ENCODE measurements at places on chromosomes 12 and 14.

DNA sequence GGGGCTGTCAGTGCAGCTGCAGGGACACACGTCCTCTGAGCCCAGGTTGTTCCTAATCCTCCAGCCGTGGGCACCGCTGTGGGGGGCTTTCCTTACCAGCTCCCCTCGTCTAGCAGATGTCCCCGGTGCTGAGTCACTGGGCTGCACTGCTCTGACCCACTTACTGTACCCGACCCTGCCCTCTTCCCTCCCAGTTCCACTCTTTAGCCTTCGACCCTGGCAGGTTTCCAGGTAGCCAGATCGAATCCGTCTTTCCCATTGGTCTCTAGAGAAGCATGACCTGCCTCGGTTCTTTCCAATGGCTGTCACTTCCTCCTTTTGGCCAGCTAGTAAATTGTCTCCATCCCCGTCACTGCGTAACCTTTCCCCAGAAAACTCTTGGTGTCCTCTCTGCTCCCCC, 48.4 kb downstream of the ELK3 start:
- DNase-seq = no peak

GRCh38 chr12:93466625-93467350, 526 bp upstream of the MRPL42 start:
- no peak for DNase-seq

GRCh38 chr14:100564512-100564911, 22.7 kb downstream of the BEGAIN start:
- DNase-seq = no peak

- no peak for DNase-seq
Measured at GRCh38 chr12:51911307-51911706, 4.0 kb downstream of the ACVRL1 start.

GRCh38 chr12:2258025-2258424, 205.2 kb downstream of the CACNA1C start:
- peak; percentile 33 for DNase-seq

DNA sequence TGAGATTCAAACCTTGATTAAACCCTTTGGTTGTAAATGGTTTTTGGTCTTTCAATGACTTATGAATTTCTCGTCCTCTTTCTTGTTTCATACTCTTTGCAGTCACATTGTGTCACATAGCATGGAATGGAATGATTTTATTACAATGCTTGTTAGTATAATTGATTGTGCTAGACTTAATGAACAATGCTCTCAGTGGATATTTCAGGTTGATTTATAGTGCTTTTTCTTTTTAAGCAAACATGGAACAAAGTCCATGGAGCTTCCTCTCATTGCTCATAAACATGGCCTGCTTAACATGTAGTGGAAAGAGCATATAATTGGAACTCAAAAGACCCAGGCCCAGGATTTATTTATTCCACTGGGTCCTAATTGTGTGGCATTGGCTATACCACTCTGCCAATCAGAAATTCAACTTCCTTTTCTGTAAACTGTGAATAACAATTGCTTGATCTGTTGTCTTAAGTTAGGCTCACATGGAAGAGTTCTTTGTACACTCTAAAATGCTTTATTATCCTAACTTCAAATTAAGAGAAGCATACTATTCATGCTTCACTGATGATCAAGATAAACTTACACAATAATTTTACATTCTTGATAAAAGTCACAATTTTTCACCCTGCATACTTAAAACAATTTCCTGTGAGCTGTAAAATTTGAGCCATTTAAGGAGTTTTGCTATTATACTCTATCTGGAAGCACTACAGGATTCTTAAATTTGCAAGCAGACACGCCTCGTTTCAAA, 370.5 kb upstream of the PDE3A start:
- DNase-seq = no peak

- DNase-seq = no peak
Measured at GRCh38 chr14:36582874-36583241, 444 bp upstream of the NKX2-8 start.

DNA sequence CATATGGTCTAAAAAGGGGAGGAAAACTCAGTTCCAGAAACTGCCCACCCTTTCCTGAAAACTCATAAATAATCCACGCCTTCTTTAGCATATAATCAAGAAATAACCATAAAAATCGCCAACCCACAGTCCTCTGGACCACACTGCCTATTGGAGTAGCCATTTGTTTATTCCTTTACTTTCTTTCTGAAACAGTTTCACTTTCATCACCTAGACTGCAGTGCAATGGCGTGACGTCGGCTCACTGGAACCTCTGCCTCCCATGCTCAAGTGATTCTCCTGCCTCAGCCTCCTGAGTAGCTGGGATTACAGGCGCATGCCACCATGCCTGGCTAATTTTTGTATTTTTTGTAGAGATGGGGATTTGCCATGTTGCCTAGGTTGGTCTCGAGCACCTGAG, 44.2 kb downstream of the CLMN start:
- DNase-seq = no peak

GRCh38 chr12:69712826-69713225, 13.7 kb upstream of the BEST3 start:
- DNase-seq = no peak

DNA sequence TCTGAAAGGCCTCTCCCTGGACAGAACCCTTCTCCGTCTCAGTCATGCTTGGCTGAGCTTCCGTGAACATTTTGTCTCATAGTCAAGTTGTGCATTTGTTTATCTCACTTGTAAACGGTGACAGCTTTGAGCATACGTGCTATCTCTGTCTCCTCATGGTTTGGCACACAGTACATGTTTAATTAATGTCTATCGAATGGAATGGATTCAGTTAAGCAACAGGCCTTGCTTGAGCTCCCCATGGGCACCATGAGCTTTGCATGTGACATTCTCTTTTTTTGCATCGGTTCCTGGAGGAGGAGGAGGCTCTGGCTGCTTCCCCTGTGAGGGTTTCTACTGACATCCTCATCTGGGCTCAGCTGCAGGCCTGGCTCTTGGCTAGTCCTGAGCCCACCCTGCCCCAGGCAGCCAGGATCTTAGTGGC, 80.0 kb downstream of the PRIMA1 start:
- DNase-seq = no peak

DNA sequence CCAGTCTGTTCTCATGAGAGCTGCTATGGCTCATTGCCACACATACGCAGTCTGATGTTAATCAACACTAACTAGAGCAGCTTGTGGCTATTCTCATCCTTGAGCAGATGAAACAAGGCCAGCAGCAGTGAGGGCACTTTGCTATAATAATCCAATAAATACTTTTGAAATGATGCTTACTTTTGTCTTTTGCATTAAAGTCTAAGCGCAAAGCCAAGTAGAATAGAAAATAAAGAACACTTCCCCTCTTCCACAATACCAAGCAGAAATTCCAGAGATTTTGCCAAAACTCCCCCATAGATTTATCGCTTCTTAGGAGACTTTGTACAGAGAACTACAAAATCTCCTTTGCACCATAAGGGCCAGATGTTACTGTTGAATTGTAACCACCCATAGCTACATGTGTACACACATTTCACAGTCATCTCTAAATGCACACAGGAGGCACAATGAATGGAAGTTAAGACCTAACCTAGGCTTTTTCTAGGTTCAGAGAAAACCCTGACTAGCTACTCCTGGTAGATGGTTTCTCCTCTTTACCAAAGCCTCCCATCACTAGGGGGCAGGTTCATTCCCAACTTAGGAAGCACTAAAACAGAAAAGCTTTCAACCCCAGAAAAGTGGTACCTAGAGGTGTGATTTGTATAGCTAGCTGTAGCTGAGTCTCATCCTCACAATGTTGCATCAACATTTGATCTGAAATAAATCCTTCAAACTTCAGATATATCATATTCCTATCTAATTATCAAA, 119.3 kb downstream of the HMGA2 start:
- no peak for DNase-seq

DNA sequence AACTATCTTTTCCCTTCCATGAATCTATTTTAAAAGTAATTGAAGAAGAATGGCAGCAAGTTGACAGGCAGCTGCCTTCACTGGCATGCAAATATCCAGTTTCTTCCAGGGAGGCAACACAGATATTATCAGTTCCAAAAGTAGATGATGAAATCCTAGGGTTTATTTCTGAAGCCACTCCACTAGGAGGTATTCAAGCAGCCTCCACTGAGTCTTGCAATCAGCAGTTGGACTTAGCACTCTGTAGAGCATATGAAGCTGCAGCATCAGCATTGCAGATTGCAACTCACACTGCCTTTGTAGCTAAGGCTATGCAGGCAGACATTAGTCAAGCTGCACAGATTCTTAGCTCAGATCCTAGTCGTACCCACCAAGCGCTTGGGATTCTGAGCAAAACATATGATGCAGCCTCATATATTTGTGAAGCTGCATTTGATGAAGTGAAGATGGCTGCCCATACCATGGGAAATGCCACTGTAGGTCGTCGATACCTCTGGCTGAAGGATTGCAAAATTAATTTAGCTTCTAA, 18.4 kb downstream of the TMPO start:
- no peak for DNase-seq

DNA sequence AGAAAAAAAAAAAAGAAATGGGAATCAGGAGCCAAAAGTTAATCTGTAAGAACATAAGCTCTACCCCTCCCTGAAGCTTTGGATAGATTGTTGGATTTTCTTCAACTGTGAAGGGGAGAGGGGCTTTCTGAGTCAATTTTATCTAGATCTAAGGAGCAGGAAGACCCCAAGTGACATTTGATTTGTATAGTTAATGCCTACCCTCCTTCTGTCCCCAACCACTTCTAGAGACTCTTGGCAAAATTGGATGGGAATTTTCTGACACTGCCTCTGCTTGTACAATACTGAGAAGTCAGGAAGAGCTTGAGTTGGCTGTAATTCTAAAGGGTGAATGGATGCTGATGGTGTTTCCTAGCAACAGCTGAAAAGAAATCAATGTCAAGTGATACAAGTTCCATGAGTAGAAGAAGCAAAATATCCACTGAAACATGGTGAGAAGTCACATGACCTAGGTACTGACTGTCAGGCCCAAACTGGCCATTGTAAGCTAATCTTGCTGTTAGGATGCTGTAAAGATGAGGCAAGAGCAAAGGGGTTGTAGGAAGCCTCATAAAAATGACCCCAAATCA, 42.2 kb downstream of the NDUFA12 start:
- DNase-seq = no peak

- peak; percentile 52 for DNase-seq
Measured at GRCh38 chr12:70317781-70318180, 48.3 kb upstream of the KCNMB4 start.

DNA sequence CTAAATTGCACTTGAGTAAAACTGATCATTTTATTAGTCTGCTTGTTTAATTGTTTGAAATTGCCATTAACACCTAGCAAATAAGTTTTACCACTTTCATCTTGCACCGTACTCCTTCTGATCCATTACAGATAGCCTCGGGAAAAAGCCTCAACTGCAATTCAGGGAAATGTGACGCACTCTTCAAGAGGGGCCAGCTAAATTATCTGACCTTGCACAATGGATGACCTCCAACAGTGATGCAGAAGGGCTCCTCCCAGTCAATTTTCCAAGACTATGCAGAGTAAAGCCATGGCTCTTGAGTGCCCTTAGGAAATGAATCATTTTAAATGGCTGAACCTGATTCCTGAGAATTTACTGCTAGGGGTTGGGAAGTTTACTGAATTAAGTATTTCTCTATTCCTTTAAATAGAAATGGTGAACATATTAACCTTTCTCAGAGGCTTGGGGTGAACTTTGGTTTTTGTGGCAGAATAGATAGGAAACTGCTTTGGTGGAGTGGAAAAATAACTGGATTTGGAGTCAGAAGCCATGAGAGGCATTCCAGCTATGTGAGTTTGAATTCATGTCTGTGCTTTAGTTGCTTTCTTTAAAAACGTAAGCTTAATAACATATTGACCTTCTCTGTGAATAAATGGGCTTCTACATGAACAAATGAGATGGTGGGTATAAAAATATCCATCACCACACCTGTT, 64.8 kb upstream of the OVCH1 start:
- DNase-seq = no peak

- DNase-seq = no peak
Measured at GRCh38 chr12:104669089-104669721, 212.5 kb downstream of the CHST11 start.

GRCh38 chr12:2752676-2753371, 41.9 kb upstream of the FKBP4 start:
- DNase-seq = peak; percentile 87

DNA sequence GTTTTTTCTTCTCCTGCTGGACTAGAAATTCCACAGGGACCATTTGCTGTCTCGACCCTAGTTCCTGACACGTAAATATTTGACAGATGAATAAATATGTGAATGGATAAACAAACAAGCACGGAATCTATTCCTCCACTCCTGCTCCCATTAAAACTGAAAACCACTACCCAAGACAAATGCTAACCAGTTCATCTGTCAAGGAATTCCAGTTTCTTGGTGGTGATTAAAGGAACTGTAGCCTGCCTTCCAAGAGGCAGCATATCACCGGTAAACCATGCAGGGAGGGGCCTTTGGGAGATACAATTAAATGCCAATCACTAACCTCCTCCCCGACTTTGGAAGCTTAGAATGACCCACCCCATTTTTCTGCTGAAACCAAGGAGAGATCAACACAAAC, 95.4 kb downstream of the TTC7B start:
- DNase-seq = no peak

All from hematopoietic multipotent progenitor cell treated with erythropoietin and hydrocortisone succinate and interleukin-3 and kit ligand, for 6 days (in vitro differentiated cells).